ENCODE measurements at places on chromosomes 4 and X. TPM values are rescaled to one million over a fixed set of nuclear protein-coding genes. Genes with fewer than 3 reads are reported as not detected.

DNA sequence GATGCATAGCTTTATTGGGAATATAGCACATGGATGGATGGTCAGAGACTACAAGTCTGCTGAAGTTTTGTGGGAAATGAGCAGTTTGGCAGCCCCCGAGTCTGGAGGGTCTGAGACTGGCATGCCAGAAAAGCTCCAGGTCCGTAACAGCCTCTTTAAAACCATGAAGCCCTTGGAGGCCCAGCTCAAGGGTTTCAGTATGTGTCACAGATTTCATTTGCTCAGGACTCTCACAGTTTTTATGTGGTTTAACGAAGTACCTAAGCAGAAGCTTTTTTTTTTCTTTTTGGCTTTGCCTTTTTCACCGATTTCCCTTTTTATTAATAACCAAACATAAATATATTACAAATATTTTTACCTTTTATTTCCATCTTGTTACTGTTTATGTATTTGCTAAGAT lies 30.6 kb upstream of the TMEM184C start:
- DNase-seq: no peak
- no peak overlapping the region for H3K4me3 ChIP-seq
- no peak overlapping the region for H3K27ac ChIP-seq
- peaks cover 24% of the 10 kb centered on the region for H3K27me3 ChIP-seq
- H3K36me3 ChIP-seq: no peaks in the 10 kb centered on the region

- H3K27me3 ChIP-seq: no peaks in the 10 kb centered on the region
- DNase-seq: no peak
- peak overlapping the region; percentile 21 for H3K4me3 ChIP-seq
- peaks cover 9% of the 10 kb centered on the region for H3K4me1 ChIP-seq
- H3K27ac ChIP-seq: peak overlapping the region; percentile 49
Measured at GRCh38 chrX:153941336-153942252, 2.8 kb downstream of the RENBP start.

DNA sequence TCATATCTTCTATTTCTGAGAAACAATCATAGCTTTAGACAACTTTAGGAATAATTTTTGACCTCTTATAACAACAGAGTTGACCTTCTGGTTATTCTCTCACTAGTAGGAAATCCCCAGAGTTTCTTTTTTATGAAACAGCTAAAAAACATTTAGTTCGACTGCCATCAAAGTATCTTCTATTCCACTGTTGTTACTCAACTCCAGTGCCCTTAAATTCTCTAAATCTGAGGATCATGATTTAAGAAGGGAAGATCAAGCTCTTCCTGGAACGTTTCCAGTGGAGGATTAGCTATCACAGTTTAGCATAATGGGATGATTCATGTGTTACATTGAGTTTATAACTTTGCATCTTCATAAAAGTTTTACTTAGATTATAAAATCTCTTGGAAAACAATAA lies 134.9 kb upstream of the VEGFC start:
- H3K27me3 ChIP-seq: no peaks in the 10 kb centered on the region
- no peak for DNase-seq
- no peak overlapping the region for H3K27ac ChIP-seq
- no peaks in the 10 kb centered on the region for H3K4me1 ChIP-seq
- no peak overlapping the region for H3K4me3 ChIP-seq

DNA sequence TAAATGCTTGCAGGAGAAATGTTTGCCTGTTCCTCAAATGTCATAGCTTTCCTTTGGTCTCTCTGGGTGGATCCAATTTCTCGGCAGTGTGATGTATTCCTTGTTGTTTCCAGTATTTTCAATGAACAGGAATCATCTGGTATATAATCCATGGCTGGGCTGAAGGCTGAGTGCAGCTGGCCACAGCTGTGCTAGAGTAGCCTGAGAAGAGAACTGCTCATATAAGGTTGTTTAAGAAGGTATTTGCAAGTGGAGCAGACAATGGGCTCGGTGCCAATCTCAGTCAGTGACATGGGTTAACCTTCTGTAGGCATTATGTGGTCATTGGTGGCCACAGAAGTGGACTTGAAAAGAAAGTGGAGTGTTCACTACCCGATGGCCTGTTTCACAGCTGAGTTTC lies 390.3 kb downstream of the SPRY1 start:
- H3K36me3 ChIP-seq: no peaks in the 10 kb centered on the region
- H3K27ac ChIP-seq: no peak overlapping the region
- H3K27me3 ChIP-seq: no peaks in the 10 kb centered on the region
- DNase-seq: no peak
- H3K4me3 ChIP-seq: no peak overlapping the region
- H3K4me1 ChIP-seq: no peaks in the 10 kb centered on the region

DNA sequence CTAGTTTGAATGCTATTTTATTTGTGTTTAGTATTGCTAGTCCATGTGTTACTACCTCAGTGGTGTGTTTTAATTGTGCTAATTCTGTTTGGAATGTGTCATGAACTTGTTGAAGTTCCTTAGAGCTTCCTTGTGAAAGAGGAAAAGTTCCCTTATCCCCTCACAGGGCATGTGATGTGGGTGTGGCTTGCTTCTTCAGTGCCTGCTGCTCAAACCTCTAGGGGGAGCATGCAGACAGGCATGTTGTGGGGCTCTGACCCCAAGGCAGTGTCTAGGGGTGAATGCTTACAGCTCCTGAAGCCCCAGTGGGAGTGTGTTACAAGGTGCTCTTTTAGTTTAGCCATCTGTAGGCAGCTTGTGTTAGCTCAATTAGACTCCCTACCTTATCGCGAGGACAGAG lies 86.5 kb downstream of the MAGED4 start:
- H3K27me3 ChIP-seq: peaks cover 15% of the 10 kb centered on the region
- DNase-seq: peak; percentile 16
- H3K4me1 ChIP-seq: no peaks in the 10 kb centered on the region
- H3K36me3 ChIP-seq: no peaks in the 10 kb centered on the region
- H3K4me3 ChIP-seq: no peak overlapping the region
- H3K27ac ChIP-seq: no peak overlapping the region

- no peaks in the 10 kb centered on the region for H3K4me1 ChIP-seq
- no peak for DNase-seq
- no peaks in the 10 kb centered on the region for H3K27me3 ChIP-seq
- no peak overlapping the region for H3K27ac ChIP-seq
- H3K4me3 ChIP-seq: no peak overlapping the region
Measured at GRCh38 chr4:187541666-187542065, 453.9 kb upstream of the ZFP42 start.

DNA sequence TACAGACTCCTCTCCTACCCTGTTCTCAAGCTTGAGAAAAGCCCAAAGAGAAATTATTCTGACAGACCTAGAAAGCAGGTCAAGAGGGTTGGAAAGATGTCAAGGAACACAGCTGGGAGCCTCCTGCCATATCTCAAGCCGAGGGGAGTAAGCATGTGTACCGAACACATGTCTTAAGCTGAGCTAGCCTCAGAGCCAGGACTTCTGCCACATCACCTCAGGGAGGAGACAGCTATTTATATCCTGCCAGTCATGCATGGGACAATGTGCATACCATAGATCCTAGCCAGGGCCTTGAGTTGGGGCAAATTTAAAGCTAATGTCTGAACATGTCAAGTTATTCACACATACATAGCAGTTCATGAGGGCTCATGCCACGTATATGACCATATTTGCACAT lies 11.8 kb downstream of the TMEM31 start:
- H3K4me3 ChIP-seq: no peak overlapping the region
- H3K36me3 ChIP-seq: no peaks in the 10 kb centered on the region
- no peaks in the 10 kb centered on the region for H3K27me3 ChIP-seq
- no peaks in the 10 kb centered on the region for H3K4me1 ChIP-seq

- DNase-seq: no peak
- no peak overlapping the region for H3K27ac ChIP-seq
- no peaks in the 10 kb centered on the region for H3K4me1 ChIP-seq
- H3K4me3 ChIP-seq: no peak overlapping the region
Measured at GRCh38 chr4:144409525-144409924, 236.4 kb upstream of the HHIP start.

GRCh38 chrX:48576108-48576507 lies 1.8 kb downstream of the RBM3 start:
- H3K4me1 ChIP-seq: peaks cover 38% of the 10 kb centered on the region
- no peak for DNase-seq
- no peaks in the 10 kb centered on the region for H3K27me3 ChIP-seq
- H3K4me3 ChIP-seq: peak overlapping the region; percentile 98

The OFD1 gene
- total RNA-seq: 47.3 TPM

GRCh38 chr4:85423431-85423830 lies 51.5 kb upstream of the ARHGAP24 start:
- H3K27ac ChIP-seq: no peak overlapping the region
- H3K36me3 ChIP-seq: no peaks in the 10 kb centered on the region
- no peaks in the 10 kb centered on the region for H3K27me3 ChIP-seq
- DNase-seq: no peak
- no peaks in the 10 kb centered on the region for H3K4me1 ChIP-seq
- no peak overlapping the region for H3K4me3 ChIP-seq

GRCh38 chrX:19569121-19569805 lies 54.0 kb upstream of the MAP3K15 start:
- no peak overlapping the region for H3K4me3 ChIP-seq
- H3K36me3 ChIP-seq: peaks cover 37% of the 10 kb centered on the region
- no peaks in the 10 kb centered on the region for H3K27me3 ChIP-seq
- DNase-seq: no peak
- peaks cover 48% of the 10 kb centered on the region for H3K4me1 ChIP-seq

The SUPT20HL1 gene
- not detected for total RNA-seq

DNA sequence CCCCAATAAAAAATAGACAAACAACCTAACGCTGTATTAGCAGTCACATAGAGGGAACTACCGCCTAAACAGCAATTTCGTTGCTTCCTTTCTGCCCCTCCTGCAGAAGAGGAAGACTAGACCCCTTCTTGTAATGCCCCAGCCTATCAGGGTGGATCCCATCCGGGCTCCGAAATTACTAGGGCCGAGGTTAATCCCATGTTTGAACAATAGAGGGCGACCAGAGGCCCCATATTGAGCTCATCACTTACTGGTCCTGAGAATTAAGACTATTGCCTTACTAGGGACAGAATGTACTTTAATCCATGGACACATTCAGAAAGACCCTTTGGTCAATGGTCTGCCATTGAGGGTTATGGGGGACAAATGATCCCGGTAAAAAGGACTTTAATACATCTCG lies 11.8 kb upstream of the ZNF630 start:
- H3K4me1 ChIP-seq: no peaks in the 10 kb centered on the region
- H3K4me3 ChIP-seq: no peak overlapping the region
- no peak overlapping the region for H3K27ac ChIP-seq
- DNase-seq: peak; percentile 54
- H3K36me3 ChIP-seq: no peaks in the 10 kb centered on the region
- H3K27me3 ChIP-seq: no peaks in the 10 kb centered on the region

DNA sequence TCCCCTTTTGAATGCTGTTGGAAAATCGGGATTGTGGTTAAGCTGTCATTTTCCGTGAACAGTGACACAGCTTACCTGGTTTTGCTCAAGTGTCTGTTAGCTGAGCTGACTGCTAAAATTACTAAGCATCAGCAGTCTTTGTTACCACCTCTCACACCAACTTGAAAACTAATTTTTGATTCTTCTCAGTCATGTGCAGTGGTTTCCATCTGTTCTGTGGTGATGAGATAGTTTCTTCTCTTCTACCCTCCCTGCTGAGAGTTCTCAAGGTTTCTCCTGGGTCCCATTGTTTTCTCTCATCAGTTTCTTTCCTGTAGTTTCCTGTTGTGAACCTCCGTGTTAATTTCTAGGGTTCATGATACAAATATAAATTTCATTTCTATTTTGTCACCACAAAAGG lies 225.6 kb downstream of the ARHGAP10 start:
- H3K27ac ChIP-seq: no peak overlapping the region
- H3K4me3 ChIP-seq: no peak overlapping the region

- no peak for DNase-seq
- no peaks in the 10 kb centered on the region for H3K27me3 ChIP-seq
- no peak overlapping the region for H3K4me3 ChIP-seq
- no peak overlapping the region for H3K27ac ChIP-seq
- peaks cover 7% of the 10 kb centered on the region for H3K36me3 ChIP-seq
- H3K4me1 ChIP-seq: peaks cover 5% of the 10 kb centered on the region
Measured at GRCh38 chr4:147923854-147924253, 192.0 kb downstream of the ARHGAP10 start.

The TRPC3 gene
- total RNA-seq: 0.70 TPM

- DNase-seq: no peak
- H3K4me1 ChIP-seq: no peaks in the 10 kb centered on the region
- H3K36me3 ChIP-seq: peaks cover 10% of the 10 kb centered on the region
Measured at GRCh38 chr4:4323705-4324534, 33.9 kb downstream of the ZBTB49 start.

DNA sequence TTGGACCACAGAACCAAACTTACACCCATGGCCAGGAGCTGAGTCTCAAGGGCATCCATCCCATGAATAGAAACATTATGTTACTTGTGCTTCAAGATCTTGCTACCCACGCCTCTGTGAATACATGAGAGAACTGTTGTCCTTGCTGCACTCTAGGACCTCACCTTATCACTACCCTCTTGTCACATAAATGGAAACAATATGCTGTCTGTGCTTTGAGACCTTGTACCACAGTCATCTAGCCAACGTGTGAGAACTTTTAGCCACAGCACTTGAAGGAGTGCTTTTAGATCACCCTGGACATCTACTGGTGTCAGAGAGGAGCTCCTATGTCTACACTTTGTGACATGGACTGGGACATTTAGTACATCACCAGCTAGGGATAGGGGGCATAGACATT lies 30.7 kb upstream of the HUWE1 start:
- no peak for DNase-seq
- peaks cover 7% of the 10 kb centered on the region for H3K36me3 ChIP-seq
- H3K27me3 ChIP-seq: no peaks in the 10 kb centered on the region
- H3K27ac ChIP-seq: peak overlapping the region; percentile 100
- H3K4me3 ChIP-seq: peak overlapping the region; percentile 85

The PDE5A gene
- total RNA-seq: 0.81 TPM

DNA sequence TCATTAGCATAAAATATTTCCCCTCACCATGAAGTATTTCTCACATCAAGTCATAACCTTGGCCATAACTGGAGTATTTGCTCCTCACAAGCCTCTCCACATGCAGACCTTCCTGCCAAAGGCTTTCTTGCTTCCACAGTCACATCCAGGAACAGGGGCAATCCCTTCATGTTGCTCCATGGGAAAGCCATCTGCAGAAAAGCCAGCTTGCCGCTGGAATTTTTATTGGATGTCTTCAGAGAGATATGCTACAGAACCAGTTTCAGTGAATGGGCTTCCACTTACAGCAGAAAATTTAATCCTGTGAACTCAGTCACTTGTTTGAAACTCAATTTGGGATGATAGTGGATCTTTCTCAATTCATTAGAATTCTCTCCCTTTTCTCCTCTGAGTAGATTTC lies 3.2 kb upstream of the CDKN2AIP start:
- H3K4me3 ChIP-seq: no peak overlapping the region
- no peaks in the 10 kb centered on the region for H3K27me3 ChIP-seq
- no peak overlapping the region for H3K27ac ChIP-seq
- DNase-seq: no peak
- peaks cover 20% of the 10 kb centered on the region for H3K36me3 ChIP-seq

DNA sequence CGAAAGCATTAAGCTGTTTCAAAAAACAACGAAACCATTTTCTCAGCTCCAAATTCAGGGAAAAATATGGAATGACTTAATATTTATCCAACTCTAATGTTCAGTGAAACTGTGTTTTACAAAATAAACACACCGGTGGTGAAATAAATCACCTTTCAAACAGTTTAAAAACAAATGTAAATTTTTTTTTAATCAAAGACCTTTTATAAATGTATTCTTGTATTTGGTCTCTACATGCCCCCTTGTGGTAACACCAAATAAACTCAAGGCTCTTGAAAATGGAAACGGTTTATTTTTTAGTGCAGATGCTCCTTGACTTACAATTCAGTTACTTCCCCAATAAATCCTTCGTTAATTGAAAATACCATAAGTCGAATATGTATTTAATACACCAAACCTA lies 45.8 kb upstream of the ITM2A start:
- H3K27me3 ChIP-seq: no peaks in the 10 kb centered on the region
- H3K4me3 ChIP-seq: peak overlapping the region; percentile 67
- DNase-seq: no peak

- no peaks in the 10 kb centered on the region for H3K4me1 ChIP-seq
- no peak overlapping the region for H3K4me3 ChIP-seq
- H3K27ac ChIP-seq: no peak overlapping the region
- no peak for DNase-seq
Measured at GRCh38 chr4:149719806-149720205, 95.8 kb downstream of the IQCM start.

Data from activated CD4-positive, alpha-beta memory T cell treated with anti-CD3 and anti-CD28 coated beads, Interleukin-2, amount 10 ng/mL, durations not matched to agents 7 days and 5 days (primary cell).